Fibroblast of skin of back (primary cell): ENCODE measurements at places on chromosomes 6 and 20.
A peak's percentile ranks its signal among the peaks of the same experiment; 100 is the strongest.

GRCh38 chr6:74550821-74551220 lies 655.0 kb downstream of the COL12A1 start:
- peak; percentile 20 for DNase-seq

DNA sequence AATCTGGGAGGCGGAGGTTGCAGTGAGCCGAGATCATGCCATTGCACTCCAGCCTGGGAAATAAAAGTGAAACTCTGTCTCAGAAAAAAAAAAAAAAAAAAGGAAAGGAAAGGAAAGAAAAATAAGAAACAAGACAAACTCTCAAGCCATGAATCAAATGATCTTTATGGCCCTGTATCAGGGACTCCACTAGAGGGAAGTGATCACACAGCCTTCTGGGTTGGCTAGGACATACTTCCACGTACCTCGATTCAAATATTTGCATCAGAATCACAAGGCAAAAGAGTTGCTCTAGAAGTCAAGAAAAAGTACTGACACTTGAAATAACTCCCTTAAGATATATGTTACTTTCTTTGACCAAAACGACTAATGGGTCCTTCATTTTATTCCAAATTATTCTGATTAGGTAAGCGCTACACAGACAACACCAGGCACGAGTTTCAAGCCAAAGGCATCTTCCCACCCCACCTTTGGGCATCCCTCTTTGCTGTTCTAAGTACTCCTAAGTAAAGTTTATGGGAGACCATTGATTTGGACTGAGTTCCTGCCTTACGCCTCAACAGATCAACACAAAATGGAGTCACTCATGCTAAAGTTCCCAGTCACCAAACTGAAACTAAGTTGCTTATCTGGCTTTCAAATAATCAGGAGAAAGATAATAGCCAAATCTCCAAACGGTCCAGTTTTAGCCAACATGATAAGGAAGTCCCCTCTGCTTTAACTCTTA lies 77.5 kb upstream of the NT5E start:
- peak; percentile 32 for DNase-seq

- DNase-seq = no peak
These were observed 251.1 kb upstream of the CHD6 start for GRCh38 chr20:41869261-41869660.

GRCh38 chr6:228881-229651 lies 63.2 kb upstream of the DUSP22 start:
- DNase-seq = no peak

DNA sequence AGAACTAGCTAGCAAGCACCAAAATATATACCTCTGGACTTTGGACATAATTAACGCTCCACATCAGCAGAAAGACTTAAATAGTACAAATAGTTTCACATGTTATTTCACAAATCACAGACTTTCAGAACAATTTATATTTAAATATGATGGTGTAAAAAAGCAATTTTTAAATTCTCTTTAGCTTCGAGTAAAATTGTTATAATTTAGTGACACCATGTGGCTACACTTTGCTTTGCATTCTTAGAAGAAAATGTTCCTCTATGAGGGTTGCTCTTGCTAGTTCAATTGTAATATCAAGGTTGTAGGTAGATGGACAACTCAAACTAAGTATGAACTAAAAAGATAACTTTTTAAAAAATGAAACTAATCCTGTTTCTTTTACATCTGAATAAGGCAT lies 69.0 kb downstream of the BTBD9 start:
- DNase-seq = peak; percentile 23

DNA sequence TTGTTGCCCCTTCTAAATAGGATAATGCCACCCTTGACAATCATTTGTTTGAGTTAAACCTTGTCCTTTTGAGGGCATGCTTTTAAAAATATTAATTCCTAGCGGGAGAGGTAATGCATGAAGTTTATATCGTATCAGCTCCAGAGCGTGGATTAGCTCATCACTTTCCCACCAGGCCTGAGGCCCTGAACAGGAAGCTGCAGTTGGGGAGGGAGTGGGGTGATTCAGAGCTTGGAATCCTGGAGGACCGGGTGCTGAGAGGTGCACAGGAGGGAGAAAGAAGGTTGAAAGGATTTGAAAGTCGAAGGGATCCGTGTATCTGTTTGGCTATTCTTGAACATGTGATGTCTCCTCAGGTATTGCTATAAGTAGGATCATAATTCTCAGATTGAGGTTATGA lies 25.0 kb downstream of the ZDHHC14 start:
- peak; percentile 71 for DNase-seq

DNA sequence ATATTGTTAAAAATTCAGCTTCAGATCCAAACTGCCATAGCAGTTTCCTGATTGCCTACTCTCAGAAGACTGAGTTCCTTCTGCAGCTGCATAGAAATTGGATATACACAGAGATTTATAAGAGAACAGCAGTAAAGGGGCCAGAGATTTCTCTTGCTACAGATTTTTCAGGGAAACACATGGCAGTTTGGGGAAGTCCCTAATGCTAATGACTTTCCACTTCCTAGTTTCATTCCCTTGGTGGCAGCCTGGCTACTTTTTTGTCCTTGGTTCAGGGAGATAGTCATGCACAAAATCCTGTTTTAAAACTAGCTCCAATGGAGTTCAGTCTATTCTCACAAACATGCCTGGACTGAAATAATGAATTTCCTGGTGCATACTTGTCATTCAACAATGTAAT lies 125.3 kb upstream of the PLCB4 start:
- DNase-seq = no peak
